NCI-H460 (cell line): ENCODE measurements at places on chromosomes 2 and 18.

DNA sequence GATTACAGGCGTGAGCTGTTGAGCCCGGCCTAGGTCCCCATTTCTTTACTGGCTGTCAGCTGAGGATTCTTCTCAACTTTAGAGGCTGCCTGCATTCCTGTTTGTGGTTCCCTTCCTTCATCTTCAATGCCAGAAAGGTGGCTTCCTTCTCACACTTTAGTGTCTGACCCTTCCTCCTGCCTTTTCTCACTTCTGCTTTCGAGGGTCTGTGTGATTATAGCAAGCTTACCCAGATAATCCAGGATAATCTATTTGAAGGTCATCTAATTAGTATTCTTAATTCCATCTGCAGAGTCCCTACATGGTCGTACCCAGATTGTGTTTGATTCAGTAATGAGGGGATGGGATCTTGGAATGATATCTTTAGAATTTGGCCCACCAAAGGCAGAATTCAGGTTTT, 157.4 kb downstream of the TANC1 start:
- DNase-seq = no peak

DNA sequence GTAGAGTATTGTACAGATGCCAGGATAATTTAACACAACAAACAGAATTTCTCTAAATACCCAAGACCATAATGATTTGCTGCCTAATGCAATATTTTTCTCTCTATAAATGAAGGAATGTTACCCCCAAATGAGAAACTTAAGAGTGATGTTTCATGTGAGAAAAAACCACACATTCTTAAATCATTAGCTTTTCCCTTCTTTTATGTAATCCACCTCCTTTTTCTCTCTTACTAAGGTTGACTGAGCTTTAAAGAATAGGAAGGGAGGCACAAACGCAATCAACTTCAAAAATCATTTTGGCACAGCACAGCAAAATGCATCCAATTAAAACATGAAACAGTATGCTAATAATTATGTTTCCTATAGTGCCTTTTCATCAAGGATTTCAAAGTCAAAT, 698.1 kb upstream of the CDH2 start:
- DNase-seq = no peak

DNA sequence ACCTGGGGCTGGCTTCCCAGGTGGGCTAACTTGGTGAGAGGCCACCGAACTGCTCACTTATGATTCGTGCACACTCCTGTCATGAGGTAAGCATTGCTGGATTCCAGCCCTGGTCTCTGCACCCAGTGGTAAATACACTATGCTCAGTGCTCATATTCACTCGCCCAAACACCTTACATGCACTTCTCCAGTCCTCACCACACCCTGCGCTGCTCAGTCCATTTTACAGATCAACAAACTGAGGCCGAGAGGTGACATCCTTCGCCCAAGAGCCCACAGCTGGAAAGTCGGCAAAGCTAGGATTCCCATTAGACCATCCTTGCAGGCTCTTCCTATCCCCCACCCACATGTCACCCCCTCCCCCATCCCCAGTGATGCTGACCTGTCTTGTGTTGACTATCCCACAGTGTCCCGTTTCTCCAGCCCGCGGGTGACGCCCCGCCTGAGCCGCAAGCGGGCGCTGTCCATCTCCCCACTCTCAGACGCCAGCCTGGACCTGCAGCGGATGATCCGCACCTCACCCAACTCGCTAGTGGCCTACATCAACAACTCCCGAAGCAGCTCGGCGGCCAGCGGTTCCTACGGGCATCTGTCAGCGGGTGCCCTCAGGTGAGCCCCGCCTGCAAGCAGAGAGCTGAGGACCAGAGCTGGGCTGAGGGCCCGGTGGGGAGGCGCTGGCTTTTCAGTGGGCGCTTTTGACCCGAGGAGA, 232.8 kb downstream of the GLI2 start:
- DNase-seq = no peak

DNA sequence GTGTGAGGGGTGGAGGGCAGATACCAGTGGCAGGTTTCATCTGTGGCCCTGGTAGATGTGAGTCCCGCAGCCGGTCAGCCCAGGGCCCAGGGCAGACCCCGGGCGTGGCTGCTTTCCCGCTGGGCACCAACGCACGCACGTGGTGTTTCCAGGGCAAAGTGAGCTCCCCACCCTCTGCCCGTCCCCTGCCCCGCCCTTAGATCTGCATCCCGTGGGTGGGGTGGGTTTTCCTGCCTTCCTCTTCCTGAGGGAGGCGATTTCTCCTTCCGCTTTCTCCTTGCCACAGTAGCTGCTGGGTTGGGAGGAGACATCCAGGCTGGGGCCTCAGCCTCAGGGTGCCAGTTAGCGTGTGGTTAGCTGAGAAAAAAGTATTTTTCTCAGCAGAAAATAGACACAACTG, 49.6 kb downstream of the ODC1 start:
- no peak for DNase-seq

DNA sequence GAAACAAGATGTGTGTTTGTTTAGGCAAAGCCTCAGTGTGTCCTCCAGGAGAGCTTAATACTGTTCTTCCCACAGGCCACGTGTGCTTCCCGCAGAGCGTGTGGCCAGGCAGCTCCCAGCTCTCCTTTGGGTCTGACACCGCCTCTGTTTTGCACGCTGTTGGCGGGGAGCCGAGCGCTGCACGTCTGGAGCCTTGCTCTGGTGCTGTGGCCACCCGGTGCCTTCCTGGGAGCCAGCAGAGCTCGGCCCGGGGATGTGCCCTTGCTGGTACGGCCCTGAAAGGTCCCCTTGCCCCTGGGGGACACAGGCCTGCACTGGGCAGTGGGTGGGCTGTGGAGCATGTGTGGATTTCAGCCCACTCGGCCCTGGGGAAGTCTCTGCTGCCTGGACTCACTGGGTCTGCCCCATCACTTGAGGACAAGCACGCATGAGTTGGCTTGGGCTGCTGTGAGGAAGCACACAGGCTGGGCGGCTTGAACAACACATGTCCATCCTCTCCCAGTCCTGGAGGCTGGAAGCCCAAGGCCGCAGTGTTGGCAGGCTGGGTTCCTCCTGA, 160.7 kb upstream of the HDAC4 start:
- no peak for DNase-seq
